IPS-NIHi11 (cell line): ENCODE measurements at places on chromosomes 11 and 22.

DNA sequence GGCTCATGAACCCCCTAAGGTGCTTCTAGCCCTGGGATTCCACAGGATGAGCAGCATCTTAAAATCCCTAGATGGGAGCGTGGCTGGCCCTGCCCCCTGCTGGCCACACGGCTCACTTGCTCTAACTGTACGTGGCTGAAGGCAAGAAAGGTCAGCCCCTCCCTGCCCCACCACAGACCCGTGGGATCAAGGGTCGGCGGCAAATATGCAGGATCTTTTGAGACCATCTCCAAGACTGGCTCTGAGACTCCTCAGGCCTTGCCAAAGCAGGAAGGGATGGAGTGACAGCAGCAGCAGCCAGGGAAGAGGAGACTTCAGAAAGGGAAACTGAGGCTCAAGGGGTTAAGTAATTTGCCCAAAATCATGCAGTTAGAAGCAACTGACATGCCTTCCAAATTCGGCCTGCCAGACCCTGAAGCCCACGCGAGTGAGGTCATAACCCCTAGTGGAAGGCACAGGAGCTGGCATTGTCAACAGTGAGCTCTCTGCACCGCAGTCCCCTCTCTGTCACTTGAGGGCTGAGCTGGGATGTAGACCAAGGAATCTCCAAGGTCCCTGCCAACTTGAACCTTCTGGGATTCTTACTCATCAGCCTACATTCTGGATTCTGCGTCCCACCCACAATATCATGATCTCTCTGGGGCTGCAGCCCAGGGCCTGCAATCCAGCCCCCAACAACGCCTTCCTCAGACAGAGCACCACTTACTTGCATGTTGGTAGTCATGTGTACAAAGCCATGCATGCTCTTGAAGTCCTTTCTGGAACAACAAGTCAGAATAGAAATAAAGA lies 31.4 kb downstream of the CREB3L1 start:
- peak; percentile 84 for DNase-seq

DNA sequence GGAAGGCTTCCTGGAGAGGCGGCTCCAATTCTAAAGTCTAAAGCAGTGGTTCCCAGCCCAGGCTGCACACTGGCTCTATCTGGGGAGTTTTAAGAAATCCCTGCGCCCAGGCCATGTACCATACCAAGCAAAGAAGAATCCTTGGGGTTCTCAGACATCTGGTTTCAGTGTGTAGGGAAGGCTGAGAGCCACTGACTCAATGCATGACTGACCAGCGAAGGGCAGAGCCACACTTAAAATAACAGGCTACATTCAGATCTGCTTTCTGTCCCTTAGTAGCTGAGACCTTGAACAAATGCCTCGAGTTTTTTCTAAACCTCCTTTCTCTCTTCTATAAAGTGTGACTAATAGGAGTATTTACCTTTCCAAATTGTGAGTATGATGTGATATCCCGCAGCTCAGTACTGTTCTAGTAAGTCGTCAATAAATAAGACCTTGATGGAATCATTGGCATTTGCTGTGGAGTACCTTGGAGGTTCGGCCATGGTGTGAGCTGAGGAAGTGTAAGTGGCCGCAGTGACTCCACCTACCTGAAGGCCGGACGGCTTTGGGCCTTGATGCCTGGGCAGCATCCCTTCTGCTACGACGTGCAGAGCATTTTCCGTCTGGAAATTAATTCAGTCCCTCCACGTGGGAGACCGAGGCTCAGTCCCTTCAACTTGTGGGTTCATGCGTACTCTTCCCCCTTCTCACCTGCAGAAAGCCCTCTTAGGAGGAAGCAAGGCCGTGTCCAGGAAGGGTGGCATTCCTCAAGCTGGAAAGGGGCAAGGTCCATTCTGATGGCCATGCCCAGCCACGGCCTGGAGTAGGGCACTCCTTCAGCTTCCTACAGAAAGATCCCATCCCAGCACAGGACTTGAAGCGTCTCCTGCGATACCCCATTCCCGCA lies 25.1 kb downstream of the GLB1L2 start:
- DNase-seq = no peak

GRCh38 chr22:21936151-21936775 lies 16.4 kb downstream of the PPM1F start:
- DNase-seq = no peak

- no peak for DNase-seq
Observed at GRCh38 chr11:69409812-69410645, 71.4 kb upstream of the LINC01488 start.

- DNase-seq = no peak
Observed at GRCh38 chr11:11502263-11502861, 119.4 kb downstream of the GALNT18 start.

- DNase-seq = no peak
Observed at GRCh38 chr11:94217705-94218104, 86.7 kb upstream of the IZUMO1R start.

- DNase-seq = peak; percentile 37
Observed at GRCh38 chr11:123103326-123103980, 41.5 kb upstream of the HSPA8 start.

GRCh38 chr11:33895752-33896137 lies 3.9 kb upstream of the LMO2 start:
- DNase-seq = no peak

DNA sequence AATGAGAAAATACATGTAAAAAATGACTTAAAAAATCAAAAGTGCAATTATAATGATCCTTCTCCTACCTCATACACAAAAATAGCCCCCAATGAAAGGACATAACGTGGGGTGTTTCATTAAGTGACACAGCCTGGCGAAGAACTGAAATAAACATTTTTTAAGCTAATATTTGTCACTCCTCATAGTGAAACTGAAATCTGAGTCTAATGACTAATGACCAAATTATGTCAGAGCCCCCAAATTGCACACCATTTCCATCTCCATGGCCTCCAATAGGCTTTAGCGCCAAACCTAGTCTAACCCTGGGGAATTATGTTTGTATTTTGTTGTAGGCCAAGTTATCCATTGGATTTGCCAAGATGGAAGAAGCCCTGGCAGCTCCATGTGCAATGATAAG lies 119.1 kb downstream of the WT1 start:
- no peak for DNase-seq
